ENCODE measurements at places on chromosomes 12 and 14. TPM values are rescaled to one million over a fixed set of nuclear protein-coding genes. Genes with fewer than 3 reads are reported as not detected.

DNA sequence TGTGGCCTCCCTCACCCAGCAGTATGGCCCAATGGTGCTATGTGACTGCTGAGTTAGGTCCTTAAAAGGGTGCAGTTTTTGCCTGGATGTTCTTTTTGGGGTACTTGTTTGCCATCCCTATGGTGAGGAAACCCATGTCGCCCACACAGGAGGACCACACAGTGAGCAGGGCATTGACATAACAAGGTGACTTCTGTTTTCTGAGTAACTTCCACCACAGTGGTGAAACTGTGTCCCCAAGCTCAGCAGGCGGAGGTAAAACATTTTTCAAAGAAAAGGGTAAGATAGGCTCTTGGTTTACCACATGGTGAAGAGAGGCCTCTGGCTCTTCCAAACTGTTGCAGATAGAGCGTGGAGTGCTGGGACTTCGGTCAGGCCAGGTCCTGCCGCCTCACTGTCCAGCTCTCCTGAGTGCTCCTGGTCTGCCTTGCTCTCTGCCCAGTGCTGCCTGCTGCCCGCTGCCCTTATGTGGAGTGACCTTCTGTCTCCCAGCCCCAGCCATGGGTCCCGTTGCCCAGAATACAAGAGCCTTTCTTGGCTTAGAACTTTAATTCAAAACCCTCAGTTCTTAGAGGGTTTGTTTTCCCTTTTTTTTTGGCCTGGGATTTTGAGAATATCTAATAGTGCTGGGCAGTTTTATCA is 54.0 kb downstream of the TRAF3 start:
- DNase-seq: no peak

DNA sequence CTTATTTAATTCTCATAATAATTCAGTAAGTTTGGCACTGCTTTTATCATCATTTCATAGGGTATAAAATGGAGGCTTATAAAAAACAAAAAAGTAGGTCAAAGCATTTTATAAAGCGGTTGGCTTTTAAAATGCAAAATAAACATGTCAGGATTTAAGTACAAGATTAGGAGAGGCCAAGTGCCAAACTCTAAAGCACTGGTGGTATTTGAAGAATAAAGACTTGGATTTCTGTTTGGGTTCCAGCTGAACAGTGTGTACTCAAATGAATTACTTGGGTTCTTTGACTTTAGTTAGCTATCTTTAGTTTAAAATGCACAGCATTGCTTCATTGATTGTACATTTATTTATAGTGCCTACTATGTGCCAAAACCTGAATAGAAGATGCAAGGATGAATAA is 966.6 kb upstream of the SEL1L start:
- DNase-seq: no peak

DNA sequence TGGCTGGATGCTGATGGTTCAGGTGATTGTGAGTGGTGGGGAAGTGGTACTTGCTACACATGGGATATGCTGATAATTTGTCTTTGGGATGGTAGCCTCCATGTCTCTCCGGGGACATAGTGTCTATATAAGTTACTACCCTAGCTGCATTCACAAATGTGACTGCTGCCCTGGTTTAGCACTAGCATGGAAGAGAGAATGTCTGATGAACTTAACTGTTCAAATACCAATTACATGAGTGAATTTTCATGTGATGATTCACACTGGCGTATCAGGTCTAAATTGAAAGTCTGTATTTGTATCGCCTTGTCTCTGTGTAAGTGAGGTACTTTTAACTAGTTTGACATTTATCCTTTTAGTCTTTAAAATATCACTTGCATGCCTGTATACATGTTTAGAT is 34.4 kb downstream of the ATF7IP start:
- DNase-seq: no peak

DNA sequence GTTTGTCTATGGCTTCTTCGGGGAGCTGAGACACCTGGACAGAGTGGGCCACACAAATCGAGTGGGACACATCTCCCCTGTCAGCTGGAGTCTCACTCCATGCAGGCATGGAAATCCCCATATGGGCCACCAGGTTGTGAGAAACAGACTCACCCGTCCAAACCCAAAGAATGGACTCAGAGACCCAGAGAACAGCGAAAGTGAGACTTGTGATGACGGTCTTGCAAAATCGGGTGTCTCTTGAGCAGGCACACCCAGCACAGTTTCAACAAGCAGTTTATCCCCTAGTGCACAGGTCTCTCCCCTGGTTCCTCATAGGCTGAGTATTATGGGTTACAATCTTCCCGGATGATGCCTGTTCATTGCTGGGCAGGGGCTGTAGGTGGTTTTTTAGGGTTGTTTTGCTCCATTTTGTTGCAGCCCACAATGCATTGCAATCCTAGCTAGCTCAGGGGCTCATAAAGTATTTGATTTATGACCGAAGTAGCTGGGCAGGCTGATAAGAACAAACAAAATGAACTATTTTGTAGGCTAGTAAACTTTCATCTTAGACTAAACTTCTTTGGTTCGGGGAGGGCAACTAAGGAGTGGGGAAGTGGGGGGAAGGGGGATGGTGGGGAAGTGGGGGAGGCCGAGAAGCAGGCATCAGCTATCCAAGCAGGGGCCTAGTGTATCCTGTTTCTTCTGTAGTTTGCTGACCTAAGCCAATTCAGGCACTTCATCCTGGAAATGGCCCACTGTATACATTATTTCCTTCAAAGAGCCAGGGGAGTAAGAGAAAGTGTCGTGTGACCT is 45.3 kb downstream of the IQSEC3 start:
- DNase-seq: no peak

Gene SUOX
- 13.8 TPM for total RNA-seq

GRCh38 chr12:59973515-59973914 is 377.7 kb downstream of the SLC16A7 start:
- DNase-seq: no peak

- no peak for DNase-seq
These were observed 23.1 kb upstream of the C14orf180 start for GRCh38 chr14:104556256-104557021.

DNA sequence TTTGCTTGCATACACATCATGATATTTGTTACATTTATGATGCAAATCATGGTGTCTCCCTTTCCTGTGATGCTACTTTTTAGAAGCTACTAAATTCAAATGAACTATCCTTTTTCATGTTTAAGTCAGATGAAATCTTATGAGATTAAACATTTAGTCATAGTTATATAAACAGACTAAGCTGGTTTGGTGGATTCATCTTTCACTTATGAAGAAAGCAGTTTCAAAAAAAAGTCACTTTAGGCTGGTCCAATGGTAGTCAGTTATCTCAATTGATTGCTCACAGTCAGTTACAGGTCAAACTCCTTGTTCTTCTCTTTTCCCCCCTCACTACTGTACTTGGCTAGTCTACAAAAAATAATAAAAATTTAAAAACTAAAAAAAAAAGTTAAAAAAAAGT is 19.7 kb downstream of the SYCP3 start:
- DNase-seq: no peak

DNA sequence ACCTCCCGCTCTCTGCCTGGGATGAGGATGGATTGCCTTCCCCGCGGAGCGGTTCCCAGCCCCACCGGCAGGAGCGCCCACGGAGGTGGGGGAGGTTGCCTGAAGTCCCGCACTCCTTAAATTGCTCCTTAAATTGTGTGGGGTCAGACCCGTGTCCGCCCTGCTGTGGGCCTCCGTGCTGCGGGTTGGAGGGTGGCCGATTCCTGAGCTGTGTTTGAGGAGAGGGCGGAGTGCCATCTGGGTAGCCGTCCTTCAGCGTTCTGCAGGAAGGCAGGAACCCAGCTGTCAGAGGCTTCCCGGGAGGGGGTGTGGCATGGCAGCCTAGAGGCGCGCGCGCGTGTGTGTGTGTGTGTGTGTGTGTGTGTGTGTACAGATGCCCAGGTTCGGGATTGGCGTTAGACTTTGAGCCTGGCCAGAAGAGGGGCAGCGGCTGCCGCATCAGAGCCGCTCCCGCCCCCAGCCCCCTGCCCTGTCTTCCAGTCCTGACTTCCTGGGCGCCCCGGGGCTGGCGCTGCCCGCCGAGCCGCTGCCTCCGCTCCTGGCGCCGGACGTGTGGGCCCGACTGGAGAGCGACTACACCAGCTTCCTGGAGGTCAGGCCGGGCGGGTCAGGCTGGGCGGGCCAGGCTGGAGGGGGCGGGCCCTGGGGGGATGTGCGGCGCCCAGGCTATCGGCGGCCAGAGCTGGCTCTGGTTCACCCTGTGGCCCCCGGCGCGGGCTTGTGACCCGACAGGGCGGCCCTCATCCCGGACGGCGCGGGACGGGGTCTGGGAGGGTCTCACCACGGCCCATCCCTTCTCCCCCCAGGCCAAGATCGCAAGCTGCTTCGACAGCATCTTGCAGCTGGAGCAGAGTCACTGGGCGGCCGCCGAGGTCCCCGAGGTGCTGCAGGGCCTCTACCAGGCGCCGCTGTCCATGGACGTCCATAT is 9.2 kb downstream of the EXOC3L4 start:
- no peak for DNase-seq

DNA sequence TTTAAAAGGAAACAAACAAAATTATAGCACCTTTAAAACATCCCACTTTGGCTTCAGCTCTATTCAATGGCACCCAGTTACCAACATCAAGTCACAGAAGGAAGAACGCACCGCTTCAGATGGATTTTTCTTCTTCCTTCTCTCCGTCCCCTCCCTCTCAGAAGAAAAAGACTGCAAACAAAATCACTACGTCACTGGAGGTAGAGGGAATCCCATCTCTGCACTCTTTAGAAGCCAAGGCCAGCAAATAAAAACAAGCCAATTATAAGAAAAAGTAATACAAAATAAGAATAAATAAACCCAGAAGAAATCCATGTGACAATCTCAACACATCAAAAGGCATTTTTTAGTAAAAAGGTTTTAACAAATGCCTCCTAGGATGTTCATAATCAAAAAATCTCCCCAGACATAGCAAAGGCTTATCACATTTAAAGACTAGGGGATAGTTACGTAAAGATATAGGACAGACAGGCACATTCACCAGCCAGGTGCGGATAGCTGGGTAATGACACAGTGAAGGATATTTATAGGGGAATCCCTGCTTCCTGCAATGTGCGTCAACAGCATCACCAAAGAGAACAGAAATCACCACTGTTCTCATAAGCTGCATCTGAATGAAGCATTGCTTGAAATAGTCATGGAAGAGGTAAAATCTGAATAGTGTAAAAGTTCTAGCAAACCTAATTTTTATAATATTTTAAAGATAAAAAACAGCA is 89.4 kb downstream of the R3HDM2 start:
- DNase-seq: no peak

Gene CCDC60
- total RNA-seq: not detected

GRCh38 chr14:73455294-73455693 is 3.1 kb downstream of the NUMB start:
- no peak for DNase-seq

- no peak for DNase-seq
These were observed 99.2 kb downstream of the BEGAIN start for GRCh38 chr14:100488057-100488456.

DNA sequence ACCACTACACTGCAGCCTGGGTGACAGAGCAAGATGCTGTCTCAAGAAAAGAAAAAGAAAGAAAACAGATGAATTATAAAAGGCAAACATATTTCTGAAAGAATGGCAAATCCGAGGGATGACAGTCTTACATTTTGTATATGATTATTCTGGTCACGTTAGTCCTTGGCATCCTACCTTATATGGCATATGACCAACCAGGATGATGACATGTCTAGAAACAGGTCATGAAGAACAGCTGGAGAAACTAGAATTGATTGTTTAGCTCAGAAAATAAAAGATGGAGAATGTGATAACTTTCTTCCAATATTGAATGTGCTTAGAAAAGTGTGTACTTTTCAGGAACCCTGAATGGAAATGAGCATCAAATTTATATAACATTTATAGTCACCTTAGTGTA is 19.2 kb downstream of the SLC2A14 start:
- DNase-seq: no peak

Gene KRT3
- not detected for total RNA-seq

GRCh38 chr12:114683709-114684097 is 272 bp downstream of the TBX3 start:
- DNase-seq: no peak

Gene ETFBKMT
- 2.7 TPM for total RNA-seq
